ENCODE measurements at places on chromosomes 11 and 22.

DNA sequence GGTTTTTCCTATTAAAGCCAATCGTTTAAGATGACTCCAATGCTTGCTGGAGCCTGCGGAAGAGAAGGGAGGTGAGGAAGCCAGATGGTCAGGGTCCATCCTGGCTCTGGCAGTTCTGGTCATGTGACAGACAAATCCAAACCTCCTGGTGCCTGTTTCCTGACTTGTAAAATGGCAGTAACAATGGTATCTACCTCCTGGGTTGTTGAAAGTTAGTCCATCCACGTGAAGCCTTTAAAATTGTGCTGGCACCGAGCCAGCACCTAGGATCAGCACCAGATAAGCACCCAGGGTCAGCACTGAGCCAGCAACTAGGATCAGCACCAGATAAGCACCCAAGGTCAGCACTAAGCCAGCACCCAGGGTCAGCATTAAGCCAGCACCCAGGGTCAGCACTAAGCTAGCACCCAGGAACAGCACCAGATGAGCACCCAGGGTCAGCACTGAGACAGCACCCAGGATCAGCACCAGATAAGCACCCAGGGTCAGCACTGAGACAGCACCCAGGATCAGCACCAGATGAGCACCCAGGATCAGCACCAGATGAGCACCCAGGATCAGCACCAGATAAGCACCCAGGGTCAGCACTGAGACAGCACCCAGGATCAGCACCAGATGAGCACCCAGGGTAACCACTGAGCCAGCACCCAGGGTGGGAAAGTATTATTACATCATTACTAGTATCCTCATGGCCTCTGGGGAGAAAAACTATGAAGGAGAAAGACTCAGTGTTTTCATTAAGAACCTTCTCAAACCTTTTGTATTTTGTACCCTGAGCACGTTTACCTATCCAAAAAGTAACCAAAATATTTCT lies 17.2 kb downstream of the KIAA0930 start:
- DNase-seq: no peak

DNA sequence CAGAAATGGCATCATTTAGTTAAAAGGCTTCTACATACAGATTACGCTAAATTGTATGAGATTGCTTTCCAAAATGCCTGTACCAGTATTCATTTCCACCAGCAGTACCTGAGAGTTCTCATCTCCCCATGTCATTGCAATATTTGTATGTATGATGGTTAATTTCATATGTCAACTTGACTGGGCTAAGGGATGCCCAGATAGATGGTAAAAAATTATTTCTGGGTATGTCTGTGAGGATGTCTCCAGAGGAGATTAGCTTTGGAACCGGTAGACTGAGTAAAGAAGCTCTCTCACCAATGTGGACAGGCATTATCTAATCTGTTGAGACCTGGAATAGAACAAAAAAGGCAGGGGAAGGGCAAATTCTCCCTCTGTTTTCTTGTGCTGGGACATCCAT lies 6.9 kb downstream of the ADM start:
- DNase-seq: no peak

- peak; percentile 28 for DNase-seq
Observed at GRCh38 chr11:116857936-116858335, 20.5 kb upstream of the APOA1 start.

DNA sequence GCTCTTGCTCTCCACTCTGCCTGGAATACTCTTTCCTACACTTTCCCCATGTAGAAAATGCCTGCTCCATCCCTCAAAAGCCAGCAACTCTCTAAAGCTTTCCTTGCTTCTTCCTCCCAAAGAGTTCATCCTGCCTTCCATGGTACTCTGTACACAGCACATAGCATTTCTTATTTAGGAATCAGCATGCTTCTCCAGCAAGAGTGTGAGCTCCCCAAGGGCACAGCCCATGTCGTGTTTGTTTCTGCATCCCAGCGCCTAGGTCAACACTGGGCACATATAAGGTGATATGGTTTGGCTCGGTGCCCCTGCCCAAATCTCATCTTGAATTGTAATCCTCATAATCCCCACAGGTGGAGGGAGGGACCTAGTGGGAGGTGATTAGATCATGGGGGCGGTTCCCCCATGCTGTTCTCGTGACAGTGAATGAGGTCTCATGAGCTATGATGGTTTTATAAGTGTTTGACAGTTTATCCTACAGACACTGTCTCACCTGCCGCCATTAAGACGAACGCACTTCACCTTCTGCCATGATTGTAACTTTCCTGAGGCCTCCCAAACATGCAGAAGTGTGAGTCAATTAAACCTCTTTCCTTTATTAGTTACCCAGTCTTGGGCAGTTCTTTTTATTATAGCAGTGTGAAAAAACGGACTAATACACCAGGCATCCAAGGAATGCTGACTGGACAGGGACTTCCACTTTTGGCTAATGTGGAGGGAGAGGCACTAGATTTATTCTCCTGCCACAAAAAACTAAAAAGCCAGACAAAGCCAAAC lies 8.2 kb downstream of the VPS37C start:
- peak; percentile 84 for DNase-seq

GRCh38 chr11:120188371-120188770 lies 22.5 kb upstream of the OAF start:
- DNase-seq: no peak

DNA sequence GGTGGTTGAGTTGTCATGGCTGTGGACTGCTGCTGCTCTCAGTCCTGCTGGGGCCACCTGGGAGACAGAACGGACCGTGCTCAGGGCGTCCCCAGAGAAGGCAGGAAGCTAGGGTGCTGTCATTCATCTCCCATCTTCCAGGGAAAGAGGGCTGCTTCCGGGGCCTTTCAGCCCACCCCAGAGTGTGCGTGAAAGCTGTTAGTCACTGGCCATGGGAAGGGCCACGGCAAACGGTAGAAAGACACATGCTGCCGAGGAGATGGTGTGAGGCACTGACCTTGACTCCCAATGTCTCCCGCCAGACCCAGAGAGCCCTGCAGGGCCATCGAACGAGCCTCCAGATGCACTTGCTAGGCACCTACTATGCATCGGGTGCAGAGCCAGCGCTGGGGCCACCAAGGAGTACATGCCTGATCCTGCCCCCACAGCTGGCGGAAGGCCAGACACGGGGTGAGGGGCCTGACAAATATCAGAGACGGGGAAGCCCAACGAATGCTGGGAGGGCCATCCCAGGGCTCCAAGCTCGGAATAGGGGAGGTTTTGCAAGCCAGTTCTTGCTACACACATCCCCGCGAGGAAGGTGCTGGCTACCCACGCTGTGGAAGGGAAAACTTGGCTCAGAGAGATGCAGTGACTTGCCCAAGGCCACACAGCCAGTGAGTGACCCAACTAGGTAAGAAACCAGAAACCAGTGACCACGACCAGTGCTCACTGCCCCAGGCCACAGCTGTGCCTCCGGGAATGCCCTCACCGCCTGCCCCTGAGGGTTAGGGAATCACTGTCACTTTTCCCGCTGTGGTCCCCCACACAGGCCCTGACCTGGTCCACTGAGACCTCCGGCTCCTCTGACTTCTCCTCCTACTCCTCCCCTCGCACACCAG lies 10.1 kb downstream of the RAC2 start:
- no peak for DNase-seq

DNA sequence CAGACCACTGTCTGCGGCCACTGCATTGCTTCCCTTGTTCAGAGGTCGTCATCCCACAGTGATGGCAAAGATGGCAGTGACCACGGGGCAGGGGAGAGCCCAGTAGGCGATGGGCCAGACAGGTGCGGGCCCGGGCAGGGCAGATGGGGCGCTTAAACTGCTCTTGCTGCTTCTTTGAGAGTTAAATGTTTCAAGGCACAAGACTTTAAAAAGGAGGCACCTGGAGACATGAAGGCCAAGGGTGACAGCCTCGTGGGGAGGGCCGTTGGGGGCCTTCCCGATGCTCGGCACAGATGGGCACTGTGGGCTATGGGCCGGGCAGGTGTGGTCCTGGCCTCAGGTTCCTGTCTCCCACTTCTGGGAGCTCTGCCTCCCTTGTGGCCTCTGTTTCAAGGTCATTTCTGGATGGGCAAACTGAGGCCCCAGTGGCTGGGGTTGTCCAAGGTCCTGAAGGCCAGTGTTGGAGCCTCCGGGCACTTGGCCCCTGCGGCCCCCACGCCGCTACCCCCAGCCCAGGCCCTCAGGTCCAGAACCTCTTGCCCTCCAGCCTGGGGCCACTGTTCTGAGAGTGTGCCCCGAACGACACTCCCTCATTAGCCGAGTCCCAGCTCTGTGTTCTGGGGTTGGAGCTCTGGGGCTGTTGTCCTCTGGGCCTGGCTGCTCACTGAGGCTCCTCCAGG lies 16.9 kb upstream of the CCDC188 start:
- DNase-seq: no peak

GRCh38 chr11:93368022-93368421 lies 37.5 kb downstream of the DEUP1 start:
- no peak for DNase-seq

DNA sequence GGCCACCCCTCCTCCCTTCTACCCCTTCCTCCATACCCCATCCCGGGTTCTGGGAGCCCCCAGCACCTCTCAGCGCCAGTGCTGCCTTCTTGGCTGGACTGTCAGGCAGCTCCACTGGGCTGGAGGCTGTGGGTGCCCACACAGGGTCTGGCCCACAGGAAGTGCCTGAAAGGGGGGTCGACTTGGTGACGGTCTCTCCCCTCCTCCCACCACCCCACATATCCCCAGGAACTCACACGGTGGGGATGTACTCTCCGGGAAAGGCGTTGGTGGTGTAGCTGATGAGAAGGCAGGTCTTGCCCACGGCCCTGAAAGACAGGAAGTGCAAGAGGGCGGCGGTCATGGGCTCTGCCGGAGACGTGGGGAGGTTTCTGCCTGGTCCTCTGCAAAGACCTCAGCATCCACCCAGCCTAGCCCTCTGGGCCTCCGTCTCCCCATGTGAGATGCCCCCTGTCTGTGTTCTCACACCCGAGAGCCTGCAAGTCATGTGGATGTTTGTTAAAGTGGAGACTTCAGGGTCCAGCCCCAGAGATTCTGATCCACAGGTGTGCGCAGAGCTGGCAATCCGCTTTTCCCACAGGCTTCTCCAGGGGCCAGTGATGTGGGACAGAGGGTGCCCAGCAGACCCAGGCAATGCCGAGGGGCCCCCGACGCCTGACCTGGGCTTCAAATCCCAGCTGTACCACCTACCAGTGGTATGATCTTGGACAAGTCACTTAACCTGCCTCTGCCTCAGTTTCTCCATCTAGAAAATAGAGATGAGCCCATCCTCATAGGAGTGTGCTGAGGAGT lies 2.5 kb downstream of the RAC2 start:
- DNase-seq: no peak
